NCI-H1105 treated with DMSO at 0.1 percent for 48 hours (cell line): ENCODE measurements at places on chromosomes 3 and 15.

DNA sequence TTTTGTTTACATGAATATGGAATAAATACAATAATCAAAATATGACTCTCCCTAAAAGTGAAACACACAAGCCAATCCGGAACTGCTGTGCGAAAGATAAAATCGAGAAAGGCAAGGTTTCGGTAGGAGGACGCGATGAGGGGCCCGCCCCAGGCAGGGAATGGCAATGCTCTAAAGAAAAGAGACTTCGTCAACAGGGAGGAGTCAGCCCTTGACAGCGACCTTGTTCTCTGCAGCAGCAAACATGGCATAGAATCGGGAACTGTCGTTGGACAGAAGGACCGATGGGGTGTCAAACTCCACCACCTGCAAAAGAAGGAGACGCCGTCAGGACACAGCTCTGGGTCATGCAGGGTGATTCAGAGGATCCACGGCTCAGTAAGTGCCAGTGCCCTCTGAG, 36.4 kb upstream of the PARL start:
- no peak for DNase-seq

DNA sequence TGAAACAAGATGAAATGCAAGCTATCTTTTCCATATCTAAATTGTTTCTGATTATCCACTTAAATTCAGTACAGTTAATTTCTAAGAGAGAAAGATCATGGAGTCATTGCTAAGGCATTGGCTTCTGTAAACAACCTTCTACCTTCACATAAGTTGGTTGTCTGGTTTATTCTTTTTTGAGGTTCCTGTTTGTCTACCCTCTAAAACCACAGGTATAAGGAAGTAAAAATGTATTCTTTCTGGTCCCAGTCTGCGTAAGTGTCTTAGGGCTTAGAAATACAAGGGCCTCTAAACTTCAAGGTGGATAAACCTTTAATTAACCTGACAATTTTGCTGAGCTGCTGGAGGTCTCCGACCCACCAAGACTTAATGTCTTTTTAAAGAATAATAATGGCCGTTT, 3.6 kb upstream of the ATOSA start:
- DNase-seq, result no peak

DNA sequence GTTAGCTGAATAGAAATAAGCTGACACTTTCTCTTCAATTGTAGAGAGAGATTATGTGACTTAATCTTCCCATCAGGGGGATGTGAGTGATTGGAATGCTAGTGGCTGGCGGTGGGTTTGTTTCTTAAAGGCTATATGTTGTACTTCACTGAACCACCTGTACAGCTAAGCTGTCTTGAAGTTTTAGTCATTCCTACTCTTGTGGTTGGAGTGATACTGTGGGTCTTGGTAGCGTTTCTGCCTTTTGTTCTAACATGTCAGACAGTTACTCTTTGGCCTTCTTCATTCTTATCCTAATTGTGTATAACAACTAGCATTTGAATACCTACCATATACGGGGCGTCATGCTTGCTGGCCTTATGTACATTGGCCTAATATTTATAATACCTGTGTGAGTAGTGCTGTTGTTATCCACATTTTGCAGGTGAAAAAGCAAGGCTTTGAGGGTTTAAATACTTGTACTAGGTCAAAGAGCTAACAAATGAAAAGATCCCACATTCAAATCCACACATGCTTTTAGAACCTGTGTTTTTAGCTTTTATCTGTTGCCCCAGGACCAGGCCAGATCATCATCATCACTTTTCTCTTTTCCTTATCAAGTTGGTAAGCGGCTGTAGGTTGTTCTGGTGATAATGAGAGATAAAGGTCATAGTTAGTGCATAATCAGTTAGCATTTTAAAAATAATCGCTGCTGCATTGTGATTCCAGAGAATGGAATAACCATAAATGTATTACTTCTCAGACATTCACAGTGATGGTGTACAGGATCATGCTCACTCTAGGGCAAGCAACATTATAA, 50.2 kb downstream of the AKAP13 start:
- no peak for DNase-seq

- no peak for DNase-seq
Measured at GRCh38 chr3:194275721-194276120, 75.4 kb downstream of the CPN2 start.

DNA sequence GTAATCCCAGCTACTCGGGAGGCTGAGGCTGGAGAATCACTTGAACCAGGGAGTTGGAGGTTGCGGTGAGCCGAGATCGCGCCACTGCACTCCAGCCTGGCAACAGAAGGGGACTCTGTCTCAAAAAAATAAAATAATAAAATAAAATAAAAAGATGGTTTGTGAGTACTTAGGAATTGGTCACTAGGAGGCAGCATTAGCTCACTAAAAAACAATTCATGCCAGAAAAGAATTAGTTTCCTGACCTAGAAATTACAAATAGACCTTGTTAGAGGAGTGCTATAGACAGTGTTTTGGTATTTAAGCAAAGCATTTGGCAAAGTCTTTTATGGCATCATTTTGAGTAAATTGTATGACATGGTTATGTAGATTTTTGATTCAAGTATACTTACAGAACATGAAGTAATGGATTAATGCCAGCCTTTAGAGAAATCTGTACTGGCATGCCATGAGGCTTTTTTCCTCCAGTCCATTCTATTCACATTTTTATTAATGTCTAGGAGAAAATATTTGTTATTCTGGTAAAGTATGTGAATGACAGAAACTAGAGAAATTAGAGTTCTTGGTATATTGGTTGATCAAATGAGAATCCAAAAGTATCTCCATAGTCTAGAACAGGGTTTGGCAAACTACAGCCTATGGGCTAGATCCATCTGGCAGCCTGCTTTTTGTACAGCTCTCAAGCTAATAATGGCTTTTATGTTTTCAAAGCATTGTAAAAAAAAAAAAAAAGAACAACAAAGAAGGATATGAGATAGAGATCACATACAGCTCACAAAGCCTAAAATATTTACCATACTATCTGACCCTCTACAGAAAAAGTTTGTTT, 81.6 kb downstream of the LRRC49 start:
- no peak for DNase-seq

DNA sequence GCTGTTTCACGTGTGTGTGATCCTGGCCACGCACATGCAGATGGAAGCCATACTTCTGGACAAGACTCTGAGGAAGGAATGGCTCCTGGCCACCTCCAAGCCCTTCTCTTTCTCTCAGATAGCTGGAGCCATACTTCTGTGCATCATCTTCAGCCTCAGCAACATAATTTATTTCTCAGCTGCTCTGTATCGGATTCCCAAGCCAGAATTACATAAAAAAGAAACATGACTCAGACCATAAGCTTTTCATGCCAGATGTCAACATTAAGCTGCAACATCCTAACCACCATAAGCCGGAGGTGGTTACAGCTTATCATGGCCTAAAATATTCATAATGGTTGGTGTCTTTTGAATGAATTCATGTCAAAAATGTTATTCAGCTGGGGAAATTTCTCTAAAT, 10.6 kb upstream of the KIF23 start:
- DNase-seq, result no peak

DNA sequence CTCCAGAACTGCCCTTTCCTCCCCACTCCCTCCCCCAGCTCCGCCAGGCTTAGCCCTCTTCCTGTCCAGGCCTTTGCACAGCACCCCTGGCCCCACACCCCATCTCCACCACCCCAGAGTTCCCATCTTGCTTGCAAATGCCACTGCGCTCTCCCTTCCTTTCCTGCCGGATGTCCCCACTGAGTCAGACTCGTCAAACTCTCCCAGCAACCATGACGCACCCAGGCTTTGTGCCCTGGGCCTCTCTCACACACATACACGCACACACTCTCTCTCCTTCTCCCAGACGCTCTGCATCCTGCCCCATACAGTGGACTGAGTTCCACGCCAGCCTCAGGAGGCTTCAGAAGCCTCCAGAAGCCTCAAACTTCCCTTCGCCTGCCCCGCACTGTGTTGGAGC, 2.8 kb upstream of the CCDC9B start:
- no peak for DNase-seq

- DNase-seq, result no peak
Measured at GRCh38 chr3:70716832-70717231, 404.4 kb upstream of the MDFIC2 start.

GRCh38 chr15:40266828-40267304, 16.0 kb downstream of the ANKRD63 start:
- DNase-seq, result no peak

DNA sequence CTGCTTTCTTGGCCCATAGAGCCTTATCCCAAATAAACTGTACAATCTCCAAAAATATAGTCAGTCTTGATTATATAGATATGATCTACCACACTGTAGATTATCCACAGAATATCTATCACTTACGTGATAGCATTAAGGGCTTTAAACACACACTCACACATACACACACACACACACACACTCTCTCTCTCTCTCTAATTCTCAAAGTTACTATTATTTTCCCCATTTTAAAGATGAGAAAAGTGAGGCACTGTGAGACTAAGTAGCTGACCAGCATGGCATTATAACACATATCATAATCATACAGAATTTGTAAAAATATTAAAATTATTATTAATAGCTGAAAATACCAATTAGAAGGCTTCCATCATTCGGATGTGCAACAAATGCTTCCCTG, 4.2 kb downstream of the TBC1D5 start:
- no peak for DNase-seq

- DNase-seq, result no peak
Measured at GRCh38 chr3:55167586-55168317, 239.9 kb upstream of the LRTM1 start.

DNA sequence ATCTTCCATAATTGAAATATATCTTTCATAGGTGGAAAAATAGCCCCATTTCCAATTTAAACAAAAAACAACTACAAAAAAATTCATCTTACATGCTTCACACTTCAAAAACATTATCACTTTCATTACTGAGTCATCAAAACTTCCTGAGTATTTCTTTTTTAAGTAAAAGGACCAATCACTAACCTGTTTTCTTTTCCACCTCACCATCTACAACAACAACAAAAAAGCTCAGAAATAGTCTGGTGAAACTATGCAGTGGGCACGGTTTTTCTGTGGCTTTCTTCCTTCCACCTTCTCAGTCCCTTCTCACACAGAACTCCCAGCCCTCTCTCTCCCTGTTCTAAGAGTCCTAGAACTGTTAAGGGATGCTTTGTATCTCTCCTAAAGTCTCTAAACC, 20.3 kb upstream of the TNIK start:
- DNase-seq, result no peak

DNA sequence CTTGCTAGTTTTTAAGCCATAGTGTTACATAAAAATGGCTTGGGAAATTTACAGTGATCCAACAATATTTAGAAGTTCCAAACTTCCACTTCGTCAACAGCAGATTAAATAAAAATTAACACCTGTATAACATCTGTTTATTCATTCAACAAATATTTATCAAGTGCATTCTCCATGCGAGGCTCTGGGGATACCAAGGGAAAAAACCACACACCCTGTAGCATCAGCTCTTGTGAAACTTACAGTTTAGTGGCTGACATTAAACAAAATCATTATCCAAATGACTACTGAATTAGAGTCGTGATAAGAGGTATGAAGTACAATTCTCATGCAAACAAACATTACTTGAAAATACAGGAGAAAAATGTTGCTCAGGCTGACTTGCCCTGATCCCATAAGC, 122.9 kb downstream of the DLG1 start:
- DNase-seq, result no peak

- DNase-seq, result peak; percentile 58
Measured at GRCh38 chr3:183253528-183254486, 754 bp downstream of the B3GNT5 start.

DNA sequence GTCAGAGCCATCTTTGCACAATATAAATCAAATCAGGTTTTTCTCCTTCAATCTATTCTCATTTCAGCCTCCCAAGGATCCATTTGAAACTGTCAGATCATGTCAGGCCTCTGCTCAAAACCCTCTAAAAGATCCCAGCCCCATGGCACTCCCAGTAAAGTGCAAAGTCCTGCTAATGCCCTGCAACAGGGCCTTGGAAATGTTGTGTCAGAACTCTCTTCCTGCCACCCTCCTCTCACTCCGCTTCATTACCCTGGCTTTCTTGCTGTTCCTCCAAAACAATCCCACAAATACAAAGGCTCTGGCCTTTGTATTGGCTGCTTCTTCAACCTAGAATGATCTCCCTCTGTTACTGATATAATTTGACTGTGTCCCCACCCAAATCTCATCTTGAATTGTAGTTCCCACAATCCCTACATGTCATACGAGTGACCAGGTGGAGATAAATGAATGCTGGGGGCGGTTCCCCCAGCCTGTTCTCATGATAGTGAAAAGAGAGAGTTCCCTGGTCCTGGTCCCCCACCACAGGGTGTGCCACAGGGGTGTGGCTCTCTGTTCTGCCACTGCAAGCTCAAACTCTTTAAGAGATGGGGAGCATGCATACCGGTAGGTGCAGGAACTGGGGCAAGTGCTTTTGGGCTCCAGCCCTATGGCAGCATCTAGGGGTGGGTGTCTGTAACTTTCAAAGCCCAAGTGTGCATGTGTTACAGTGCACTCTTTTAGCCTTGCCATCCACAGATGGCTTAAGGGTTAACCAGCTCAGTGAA, 22.9 kb upstream of the TRA2B start:
- no peak for DNase-seq

DNA sequence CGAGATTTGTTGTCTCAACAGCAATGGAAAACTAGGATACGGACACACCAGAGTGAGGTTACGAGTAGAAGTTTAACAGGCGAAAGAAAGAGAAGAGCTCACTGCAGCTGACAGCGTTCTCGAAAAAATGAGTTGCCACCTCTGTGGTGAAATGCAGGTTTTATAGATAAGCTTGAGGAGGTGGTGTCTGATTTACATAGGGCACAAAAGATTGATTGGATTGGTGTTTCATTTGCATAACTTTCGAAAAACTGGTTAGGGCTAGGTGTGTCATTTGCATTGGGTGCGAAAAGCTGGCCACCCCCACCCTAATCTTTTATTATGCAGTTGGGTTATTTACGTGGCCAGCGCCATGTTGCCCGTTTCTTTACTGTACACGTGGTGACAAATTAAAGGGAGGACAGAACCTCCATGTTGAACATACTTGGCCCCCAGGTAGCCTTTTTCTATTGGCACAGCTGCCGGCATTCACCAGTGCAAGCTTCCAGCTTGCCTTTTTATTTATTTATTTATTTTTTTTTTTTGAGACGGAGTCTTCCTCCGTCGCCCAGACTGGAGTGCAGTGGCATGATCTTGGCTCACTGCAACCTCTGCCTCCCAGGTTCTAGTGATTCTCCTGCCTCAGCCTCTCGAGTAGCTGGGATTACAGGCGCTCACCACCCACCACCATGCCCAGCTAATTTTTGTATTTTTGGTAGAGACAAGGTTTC, 8.3 kb downstream of the IFT122 start:
- DNase-seq, result no peak

DNA sequence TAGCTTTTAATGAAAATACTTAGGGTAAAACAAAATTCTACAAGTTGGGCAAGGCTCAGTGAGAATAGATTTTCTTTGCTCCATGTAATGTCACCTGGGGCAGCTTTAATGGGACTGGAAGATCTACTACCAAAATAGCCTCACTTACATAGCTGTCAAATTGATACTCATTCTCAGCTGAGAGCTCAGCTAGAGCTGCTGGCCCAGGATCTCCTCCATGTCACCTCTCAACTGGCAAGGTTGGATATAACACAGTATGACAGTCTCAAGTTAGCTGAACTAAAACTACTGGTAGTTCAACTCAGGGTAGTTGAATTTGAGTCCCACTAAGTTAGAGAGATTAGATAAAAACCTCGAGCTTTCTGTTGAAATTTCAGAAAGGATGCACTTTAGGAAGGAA, 218.5 kb upstream of the PLSCR5 start:
- DNase-seq, result no peak

- no peak for DNase-seq
Measured at GRCh38 chr15:39852250-39852649, 67.8 kb downstream of the GPR176 start.

- no peak for DNase-seq
Measured at GRCh38 chr15:75033809-75034208, 10.4 kb downstream of the PPCDC start.
